ENCODE measurements at places on chromosomes 13 and 19.

- DNase-seq: no peak
These were observed 130.1 kb upstream of the SLC10A2 start for GRCh38 chr13:103196356-103196755.

GRCh38 chr13:32840989-32841713 lies 175.1 kb upstream of the KL start:
- DNase-seq: peak; percentile 43

- DNase-seq: no peak
These were observed 71.9 kb downstream of the TNFRSF19 start for GRCh38 chr13:23642110-23642509.

DNA sequence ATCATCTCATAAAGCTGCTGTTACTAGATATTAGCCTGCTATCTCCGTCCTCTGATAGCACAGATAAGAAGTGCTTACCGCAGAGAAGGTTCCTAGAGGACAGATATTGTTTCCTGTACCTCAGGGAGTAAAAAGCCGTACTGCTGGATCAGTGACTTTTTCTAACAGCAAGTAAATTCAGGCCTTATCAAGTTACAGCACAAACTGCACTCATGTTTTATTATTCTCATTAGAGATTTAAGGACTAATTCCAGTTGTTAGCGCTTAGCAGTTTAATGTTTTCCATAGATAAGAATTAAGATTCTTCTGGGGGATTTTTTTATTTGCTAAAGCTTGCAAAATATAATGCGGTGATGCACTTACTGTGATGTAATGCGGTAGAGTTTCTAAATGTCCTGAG lies 119.0 kb upstream of the OBI1 start:
- DNase-seq: no peak

- no peak for DNase-seq
These were observed 385.4 kb upstream of the PRR20A start for GRCh38 chr13:56755181-56755935.

DNA sequence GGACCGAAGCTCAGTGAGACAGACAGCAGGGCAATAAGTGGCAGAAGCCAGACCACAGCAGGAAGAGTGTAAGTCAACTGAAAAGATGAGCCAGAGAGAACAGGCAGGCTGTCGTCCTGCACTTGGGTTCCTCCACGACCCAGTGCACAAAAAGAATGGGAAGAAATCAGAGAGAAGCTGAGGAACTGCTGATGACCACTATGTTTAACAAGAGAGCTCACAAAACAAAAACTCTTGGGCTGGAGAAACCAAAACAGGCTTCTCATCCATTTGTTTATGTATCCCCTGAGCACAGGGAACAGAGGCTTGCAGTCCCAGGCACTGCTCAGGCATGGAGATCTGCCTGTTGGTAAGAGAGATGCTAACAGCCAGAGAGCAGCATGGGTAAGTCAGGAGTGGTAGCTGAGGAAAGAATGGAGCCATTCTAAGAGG lies 14.0 kb downstream of the AKAP8L start:
- DNase-seq: no peak

GRCh38 chr19:43481701-43482100 lies 16.3 kb upstream of the LYPD3 start:
- DNase-seq: no peak

DNA sequence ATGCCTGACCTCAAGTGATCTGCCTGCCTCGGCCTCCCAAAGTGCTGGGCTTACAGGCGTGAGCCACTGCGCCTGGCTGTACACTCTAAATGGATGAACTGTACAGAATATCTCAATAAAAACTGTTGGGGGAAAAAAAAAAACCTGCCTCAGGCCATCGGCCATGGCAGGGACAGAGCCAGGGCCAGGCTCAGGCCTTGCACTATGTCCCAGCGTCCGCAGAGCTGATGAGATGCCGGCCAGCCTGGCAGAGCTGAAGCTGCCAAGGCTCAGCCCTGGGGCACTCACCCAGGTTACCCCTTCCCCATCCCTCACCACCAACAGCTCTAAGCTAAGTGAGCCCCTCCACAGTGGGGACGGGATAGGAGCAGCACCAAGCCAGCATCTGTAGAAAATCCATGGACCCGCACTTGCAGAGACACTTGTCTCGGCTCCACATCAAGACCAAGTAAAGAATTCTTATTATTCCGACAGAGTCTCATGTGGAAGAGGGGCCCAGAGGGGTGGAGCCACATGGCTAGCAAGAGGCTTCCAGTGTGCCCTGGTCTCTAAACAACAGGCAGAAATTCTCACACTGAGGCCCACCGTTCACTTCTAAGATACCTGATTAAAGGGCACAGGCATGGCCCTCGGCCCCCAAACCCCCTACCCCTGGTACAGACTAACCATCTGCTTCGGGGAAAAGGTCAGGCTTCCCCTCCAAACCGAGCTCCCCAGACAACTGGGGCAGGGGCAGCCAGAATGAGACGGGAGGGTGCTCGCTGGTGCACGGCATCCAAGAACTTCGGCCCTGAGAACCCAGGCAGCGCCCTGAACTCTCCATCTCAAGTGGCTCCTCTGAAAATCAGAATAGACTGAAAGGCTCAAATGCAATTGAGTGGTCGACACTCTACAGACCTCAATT lies 5.8 kb downstream of the PPP6R1 start:
- DNase-seq: no peak

DNA sequence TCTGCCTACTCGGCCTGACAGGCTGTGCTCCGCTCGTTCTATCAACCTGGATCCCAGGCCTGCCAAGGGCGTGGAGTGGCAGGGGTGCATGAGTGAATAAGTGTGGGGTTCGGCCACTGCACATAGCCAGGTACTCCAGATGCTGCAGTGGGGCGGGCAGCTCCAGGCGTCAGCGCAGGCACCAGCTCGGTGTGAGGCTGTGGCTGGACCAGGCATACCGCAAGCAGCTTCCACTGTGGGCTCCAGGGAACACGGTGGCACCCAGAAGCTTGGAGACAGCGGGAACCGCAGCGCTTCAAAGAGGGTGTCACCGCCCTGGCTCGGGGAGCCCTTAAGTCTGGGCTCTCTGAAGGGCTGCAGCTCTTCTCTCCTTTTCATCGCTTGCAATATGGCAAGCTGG lies 1630.2 kb downstream of the OLFM4 start:
- DNase-seq: no peak

DNA sequence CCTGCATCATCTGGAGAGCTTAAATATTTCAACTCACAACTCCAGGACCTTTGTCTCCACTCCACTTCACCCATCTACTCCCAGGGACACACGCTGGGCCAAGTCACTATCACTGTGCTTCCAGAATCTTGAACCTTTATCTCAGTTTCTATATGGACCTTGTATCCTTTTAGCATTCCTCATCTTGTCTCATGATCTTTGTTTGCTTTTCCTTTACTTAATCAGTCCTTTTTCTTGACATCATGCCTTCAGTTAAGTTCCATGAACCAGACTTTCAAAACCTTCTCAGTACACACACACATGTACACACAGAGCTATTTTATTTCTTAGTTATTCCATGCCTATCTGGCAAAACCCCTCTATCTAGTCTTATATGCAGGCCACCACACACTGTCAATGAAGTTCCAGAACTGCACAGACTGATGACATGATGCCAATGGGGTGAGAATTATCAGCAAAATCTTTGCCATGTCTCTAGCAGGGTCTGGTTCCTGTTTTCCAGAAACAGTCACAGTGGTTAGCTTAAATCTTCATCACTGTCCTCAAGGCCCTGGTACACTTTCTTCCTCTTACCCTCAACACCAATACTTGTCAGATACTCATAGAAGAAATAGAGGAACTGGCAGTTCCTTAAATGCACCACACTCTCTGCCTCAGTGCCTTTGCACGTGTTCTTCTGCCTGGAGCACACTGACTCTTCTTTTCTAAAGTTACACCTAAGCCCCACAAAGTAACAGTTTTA lies 77.6 kb upstream of the STARD13 start:
- no peak for DNase-seq

- DNase-seq: no peak
These were observed 49.4 kb downstream of the FAM124A start for GRCh38 chr13:51271528-51272085.

DNA sequence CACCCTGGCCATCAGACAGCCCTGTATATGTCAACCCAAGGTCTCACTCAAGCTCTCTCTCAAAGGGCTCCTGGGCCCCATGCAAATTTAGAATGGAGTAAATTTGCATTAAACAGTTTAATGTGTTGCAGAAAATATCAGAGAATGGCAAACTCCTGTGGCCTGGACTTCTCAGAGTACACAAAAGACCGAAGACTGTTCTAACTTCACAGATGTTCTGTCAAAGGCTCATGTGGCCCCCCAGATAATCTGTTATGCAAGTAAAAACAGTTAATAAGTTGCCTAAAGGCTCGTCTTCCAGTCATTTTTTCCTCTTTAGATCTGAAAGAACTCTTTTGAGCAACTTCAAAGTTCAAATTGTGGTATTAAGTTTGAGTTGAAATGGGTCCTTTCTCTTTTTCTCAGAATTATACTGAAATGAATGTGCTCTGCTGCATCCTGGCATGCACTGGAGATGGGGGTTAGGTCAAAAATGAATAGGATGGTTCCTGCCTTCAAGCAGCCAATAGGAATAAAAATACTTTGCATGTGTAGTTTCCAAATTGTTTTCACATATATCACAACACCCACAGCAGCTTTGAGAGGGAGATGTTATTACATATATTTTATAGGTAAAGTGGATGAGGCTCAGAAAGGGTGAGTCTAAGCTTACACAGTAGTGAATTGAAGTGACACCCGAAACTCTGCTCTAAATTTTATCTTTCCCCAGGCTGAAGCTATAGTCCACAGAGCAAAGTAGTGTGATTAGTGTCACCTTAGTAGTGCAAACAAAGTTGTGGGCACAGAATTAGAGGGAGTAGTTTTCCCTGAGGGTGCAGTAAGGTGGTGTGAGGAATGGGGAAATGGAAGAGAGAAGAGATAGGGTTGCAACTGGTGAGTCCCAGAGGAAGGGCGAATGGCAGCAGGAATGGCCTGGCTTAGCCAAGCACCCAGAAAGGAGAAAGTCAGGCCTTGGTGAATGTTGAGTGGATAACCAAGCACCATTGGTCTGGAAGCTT lies 205.0 kb upstream of the RFC3 start:
- DNase-seq: no peak

- DNase-seq: no peak
These were observed 153.0 kb downstream of the RAP2A start for GRCh38 chr13:97586941-97587340.

DNA sequence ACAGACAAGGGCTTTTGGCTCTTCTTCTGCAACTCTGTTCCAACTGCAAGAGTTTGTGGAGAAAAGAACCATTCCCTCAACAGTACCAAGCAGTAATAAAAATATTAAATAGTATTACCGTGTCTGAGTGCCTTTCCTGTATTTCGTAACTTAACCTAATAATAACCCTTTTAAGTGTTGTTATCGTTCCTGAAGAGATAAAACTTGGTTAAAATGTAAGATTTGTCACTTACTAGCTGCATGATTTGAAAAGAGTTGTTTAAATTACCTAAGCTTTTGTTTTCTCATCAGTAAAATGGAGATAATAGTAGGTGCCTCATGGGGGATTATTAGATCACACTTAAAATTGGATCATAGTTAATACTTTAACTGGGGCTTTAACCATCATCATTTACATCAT lies 447.2 kb downstream of the GPC5 start:
- DNase-seq: no peak

GRCh38 chr19:1237027-1237659 lies 662 bp downstream of the CBARP start:
- no peak for DNase-seq

DNA sequence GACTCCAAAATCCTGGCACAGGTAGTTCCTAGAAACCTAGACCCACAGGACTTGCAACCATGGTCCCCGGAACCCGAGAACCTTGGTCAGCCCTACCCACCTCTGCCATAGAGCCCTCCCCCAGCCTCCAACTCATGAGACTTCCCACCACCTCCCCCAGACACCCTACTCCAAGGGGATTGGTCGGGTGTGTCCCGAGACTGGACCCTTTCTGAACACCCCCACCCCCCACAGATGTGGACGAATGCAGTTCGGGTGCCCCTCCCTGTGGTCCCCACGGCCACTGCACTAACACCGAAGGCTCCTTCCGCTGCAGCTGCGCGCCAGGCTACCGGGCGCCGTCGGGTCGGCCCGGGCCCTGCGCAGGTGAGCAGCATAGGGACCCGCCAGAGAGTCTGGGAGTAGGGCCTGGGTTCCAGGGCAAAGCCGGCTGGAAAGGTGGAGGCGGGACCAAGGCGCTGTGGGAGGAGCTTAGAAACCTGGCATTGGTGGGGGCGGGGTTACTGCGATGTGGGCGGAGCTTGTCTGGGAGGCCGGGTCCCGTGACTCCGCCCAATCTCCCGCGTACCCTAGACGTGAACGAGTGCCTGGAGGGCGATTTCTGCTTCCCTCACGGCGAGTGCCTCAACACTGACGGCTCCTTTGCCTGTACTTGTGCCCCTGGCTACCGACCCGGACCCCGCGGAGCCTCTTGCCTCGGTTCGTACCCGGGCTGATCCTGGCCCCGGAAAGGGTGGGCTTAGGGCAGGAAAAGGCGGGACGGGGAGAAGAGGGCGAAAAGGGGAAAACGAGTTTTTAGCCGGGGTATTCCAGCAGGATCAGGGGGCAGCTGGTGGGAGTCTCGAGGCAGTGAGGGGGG lies 11.9 kb downstream of the LTBP4 start:
- no peak for DNase-seq

DNA sequence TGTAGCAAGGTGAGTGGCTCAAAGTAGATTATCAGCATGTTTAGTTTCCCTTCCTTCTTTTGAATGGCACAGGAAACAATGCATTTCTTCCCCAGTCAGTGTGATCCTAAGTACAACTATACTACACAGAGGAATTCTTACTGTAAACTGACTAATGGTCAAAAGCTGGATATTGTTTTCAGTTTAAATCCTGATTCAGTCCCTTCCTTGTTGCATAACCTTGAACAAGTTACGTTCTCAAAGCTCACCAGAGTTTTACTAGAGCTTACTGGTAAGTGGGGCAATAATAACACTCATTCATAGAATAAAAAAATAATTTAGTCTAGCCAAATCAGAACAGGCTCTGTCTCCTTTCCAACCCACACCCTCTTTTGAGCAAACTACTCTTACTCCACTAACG lies 180.1 kb downstream of the POSTN start:
- no peak for DNase-seq

DNA sequence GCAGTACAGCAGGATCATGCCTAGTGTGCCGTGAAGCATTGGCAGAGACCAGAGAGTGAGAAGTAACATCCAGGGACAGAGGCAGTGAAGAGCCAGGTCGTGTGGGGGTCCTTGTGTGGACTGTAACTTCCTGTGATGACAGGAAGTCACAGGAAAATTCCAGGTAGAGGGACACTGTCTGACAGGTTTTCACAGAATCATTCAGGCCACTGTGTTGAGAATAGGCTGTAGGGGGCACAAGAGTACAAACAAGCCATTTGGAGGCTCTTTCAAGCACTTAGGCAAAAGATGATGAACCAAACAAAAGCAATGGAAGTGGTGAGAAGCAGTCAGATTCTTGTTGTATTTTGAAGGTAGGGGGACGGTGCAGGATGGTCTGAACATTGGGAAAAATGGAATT lies 46.4 kb downstream of the N4BP2L1 start:
- DNase-seq: no peak

DNA sequence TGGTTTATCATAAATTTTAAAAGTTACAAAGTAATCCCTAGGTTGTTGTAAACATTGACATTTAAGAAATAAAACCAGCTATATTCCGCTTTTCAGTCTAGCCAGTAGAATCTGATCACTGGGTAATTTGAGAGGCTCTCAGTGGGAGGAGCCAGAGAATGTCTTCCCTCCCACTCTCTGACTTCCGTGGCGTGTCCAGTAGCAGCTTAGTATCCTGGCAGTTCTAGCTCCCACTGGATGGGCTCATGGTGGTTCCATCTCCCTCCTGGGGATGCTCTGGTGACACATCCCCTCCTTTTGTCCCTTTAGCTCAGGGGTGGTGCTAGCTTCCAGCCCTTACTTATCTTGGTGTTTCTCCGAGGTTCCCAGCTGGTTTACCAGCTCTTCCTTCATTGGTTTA lies 34.5 kb downstream of the MTUS2 start:
- DNase-seq: no peak

Data from DMS79 (cell line).